ENCODE measurements at places on chromosomes 6 and 20.

DNA sequence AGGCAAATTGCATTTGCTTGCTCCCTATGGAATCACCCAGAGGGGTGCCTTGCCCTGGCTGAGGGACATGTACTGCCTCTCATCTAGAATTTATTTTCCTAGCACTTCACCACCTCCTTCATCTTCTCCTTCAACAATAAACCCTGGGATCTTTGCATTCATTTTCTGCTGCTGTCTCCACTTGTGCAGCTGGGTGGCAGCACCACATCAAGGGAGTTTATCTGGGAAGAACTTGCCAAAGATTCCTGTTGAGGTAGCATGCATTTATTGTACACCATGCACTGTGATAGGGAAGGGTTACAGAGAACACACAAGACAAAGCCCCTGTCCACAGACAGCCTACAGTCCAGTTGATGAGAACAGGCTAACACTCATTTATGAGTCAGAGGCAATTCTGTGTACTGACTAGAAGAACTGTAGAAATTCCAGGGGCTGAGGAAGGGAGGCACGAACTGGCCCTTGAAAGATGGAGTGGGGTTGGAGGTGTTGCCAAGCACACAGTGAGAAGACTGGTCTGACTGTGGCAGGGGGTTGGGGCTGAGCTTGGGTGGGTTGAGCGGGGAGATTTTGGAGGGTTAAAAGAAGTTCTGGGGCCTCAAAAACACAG is 17.5 kb downstream of the C20orf173 start:
- peak; percentile 9 for DNase-seq

DNA sequence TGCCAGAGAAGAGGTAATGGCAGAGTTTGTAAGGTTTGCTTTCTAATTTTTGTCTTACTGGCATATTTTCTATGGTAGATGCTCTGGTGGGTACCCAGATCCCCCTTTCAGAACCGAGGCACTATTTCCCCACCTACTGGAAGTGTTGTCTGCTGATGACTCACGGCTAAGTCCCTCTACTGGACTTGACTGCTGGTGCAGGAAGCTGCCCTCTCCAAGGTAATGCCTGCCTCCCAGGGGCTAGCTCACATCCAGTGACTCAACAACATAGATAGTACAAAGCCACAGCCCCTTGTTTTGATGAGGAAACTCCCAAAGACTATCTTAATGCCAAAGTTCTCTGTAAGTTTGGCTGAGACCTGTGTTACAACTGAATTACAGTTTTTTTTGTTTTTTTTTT is 285.4 kb upstream of the FLRT3 start:
- no peak for DNase-seq

GRCh38 chr6:155004017-155004416 is 8.9 kb downstream of the TIAM2 start:
- no peak for DNase-seq

DNA sequence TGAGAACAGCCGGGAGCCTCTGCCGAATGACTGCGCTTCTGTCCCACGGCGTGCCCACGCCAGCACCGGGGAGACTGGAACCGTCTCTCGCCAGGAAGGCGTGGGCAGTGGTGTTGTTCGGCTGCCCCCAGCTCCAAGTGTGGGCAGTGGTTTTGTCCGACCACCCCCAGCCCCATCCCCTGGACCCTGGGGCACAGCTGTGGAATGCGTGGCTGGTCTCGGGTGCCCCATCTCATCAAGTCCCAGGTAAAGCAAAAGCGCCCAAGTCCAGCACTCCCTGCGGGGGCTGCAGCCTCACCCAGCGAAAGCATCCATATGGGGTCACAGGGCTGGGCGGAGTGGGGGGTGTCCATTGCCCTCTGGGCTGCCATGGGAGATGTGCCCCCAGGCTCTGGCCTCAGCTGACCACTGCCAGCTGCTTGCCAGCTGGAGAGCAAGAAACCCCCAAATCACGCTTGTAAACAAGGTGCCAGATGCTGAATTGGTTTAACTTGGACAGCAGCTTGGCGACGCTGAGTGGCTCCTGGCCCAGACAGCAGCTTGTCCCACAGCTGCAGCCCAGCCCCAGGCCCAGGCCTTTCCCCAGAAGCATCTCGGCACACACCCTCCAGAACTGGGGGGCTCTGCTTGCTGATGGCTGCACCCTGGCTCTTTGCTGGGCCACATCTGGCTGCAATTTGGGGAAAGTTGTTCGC is 4.5 kb downstream of the CABLES2 start:
- DNase-seq = no peak

- no peak for DNase-seq
Measured at GRCh38 chr6:14502551-14502950, 385.0 kb downstream of the CD83 start.

DNA sequence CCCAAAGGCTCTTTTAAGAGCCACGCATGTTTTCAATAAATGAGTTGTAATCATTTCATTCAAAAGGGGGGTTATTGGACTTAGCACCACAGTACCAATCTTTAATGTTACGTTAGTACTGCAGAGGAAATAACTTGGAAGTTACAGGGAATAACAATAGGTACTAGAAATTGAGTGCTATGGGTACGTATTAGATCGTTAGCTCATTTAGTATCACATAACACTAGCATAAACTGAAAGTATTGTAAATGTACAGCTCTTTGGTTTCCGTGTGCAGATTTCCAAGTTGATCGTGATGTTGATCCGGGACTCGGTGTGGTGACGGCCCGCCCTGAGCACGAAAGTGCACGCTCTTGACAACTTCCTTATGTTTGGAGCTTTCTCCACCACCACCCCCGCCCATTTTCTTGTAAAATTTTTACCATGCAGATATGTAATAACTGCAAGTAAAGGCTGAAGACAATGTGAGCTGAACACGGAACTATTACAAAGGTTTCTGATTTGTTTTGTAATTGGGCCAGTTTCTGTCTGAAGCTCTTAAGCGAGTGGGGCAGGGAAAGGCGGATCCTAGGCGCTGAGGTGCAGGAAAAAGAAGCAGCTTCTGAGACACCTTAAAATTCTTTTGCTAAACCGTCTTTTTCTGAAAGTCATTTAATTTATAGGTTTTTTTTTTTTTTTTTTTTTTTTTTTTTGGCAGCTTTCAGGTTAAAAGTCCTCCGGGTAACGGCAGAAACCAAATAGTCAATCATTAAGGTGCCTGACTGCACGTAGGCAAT is 71.5 kb downstream of the HFE start:
- DNase-seq = no peak

DNA sequence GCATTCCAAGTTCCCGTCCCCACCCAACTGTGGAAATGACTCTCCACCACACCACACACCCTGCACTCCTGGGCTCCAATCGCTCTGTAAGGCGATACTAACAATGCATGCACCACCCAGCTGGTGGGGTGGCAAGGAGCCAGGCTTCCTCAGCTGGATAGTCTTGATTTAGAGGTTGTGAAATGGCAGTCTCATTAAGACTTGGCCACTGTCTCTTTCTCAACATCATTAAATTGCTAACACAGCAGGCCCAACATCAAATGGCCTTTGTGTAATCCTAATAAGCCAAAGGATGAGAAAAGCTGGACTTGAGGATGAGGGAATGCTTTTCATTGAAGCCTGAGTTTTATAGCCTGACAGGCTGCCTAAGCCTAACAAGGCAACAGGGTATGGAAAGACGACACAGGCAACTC is 223.7 kb downstream of the GMDS start:
- DNase-seq = peak; percentile 58

- no peak for DNase-seq
Measured at GRCh38 chr6:112799889-112800288, 452.8 kb downstream of the RFPL4B start.

GRCh38 chr6:87154641-87154992 is 748 bp upstream of the ZNF292 start:
- DNase-seq = no peak

GRCh38 chr20:634148-634925 is 18.7 kb downstream of the SRXN1 start:
- DNase-seq = no peak
